ENCODE measurements at places on chromosomes 7 and 10.

DNA sequence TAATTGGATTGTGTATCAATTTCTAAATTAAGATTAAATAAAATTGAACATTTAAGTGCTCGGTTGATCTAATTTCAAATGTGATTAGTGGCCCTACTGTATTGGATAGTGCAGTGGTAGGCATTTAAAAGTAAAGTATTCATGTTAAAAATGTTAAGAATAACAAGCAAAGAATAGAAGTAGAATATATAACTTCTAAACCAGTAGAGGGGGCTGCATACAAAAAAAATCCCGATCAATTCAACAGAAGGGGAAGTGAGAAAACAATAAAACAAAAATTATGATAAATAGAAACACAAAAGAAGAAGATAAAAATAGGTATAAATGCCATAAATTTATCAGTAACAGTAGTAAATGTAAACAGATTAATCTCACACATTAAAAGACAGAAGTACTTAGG, 24.9 kb upstream of the WDFY4 start:
- no peak for DNase-seq

DNA sequence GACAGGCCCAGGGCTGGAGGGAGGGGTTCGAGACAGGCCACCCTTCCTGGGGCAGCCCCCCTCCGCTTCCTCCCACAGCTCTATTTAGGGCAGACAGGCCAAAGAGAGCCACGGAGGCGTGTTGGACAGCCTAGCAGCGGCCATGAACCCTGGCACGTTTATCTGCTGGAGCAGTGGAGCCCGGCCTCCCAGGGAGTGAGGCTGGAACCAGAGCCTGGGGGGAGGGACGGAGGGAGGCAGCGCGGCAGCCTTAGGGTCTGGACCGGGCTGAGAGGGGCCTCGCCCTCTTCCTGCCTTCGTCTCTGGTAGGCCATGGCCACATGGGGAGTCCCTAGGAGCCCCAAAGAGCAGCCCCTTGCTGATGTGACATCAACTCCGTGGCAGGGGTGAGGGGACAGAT, 17.1 kb downstream of the UNCX start:
- DNase-seq, result no peak

GRCh38 chr7:74612015-74612829, 45.3 kb upstream of the GTF2I start:
- DNase-seq, result no peak

DNA sequence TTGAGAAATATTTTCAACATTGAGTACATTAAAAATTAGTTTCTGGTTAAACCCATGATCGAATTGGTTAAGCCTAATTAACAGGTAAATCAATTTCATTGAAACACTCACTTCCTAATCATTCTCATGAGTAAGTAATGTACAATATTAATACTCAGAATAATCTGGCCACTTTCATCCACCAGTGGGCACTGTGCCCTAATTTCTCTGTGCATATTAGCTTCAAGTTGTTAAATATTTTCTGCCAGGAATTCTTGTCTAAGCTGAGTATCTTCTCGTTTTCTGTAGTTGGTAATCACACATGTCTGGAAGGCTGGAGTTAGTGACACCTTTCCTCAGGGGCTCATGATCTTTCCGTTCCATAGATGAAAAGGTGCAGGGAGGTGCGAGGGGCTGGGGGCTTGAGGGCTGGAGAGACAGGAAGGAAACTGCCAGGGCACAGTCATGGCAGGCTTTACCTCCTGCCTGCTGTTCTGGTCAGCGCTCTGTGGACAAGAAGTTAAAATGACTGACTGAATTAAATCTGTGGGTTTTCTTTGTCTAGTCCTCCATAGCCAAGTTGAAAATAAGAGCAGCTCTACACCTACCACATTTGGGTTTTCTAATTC, 71.9 kb downstream of the WIPF3 start:
- DNase-seq, result peak; percentile 45

DNA sequence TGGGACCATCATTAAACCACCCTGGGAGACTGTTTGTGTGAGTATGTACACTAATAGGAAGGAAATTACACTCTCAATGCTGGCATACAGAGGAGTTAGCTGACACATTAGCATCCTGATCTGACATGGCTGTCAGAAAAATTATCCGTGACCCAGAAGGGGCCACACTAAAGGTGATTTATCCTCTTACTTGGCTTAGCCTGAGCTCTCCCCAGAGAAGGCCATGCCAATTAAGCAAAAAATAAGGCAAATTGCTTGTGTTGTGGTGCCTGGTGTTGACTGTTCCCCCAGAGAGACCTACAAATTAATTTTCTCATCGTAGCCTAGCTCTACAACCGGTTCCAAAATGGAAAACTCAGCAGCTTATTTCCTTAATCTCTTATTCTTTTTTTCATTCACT, 992.3 kb downstream of the KCNMA1 start:
- no peak for DNase-seq

DNA sequence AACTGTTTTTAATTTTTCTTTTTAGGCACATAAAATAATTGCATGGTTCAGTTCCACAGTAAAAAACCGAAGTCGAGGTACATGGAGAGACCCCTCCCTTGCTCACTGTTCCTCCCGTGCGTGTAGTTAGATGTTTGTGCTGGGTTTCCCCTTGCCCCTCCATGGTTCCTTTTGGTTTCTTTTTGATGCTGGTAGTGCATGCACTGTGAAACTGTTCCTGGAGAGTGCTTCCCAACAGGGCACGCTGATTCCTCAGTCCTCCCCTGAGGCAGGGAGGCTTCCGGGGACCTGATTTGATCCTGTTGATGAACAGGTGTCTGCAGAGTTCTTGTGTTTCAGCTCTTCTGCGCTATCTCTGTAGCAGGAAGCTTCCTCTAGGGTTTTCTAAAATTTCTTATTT, 69.5 kb downstream of the ADCY1 start:
- DNase-seq, result peak; percentile 0

- DNase-seq, result no peak
Measured at GRCh38 chr10:30080161-30080560, 20.8 kb upstream of the JCAD start.

DNA sequence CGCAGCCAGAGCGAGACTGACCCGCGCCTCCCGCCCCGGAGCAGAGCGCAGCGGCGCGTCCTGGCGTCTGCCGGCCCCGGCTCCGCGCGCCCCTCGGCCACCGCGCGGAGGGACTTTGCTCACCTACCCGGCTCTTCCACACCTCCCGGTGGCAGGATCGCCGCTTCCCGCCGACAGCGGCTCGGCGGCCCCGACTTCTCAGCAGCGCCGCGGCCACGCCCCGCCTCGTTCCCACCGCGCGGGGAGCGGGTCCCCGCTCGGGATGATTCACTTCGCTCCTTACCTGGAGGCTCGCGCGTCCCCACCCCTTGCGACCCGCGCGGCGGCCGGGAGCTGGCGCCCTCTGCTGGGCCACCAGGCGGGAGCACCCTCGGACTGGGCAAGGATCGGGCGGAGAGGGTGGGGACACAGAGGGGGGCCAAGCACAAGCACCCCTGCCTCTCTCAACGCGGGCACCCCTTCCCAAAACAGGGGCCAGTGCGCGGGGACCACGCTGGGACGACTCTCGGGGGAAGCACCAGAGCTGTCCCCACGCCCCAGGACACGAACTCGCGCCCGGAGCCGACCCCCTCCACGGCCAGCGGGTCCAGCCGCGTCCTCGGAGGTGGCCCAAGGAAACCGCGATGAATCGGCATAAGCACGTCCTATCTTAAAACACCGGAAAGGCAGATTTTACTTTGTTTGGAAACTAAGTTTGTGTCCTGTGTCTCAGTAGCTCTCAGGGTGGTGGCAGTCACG, 101.0 kb upstream of the SVIL start:
- peak; percentile 74 for DNase-seq

DNA sequence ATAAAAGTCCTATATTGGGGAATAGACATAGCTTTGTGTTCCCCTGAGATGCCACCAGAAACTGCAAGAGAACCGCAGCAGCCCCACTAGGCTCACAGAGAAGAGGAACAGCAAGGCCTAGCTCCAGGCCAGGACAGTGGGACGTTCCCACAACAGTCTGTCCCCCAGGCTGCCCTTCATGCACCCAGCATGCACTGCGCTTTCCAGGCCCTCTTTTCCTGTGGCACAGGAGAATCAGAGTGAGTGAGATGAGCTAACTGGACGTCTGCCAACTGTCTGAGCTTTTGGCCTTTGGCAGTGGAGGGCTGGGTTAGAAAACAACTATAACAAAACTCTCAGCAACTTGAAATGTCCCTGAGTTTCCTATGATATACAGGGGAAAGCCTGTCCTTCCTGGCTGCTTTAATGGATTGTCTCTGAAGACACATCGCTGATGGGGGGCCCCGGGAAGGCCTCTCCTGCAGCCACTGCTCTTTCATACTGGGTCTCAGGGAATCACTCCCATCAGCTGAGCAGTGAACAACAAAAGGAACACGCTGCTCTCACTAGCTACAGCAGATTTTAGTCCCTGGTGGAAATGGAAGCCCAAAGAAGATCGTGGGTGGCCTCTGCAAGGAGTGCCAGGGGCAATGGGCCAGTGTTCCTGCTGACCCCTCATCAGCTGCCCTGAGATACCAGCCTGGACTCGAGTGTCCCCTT, 53.5 kb downstream of the PODXL start:
- DNase-seq, result no peak

DNA sequence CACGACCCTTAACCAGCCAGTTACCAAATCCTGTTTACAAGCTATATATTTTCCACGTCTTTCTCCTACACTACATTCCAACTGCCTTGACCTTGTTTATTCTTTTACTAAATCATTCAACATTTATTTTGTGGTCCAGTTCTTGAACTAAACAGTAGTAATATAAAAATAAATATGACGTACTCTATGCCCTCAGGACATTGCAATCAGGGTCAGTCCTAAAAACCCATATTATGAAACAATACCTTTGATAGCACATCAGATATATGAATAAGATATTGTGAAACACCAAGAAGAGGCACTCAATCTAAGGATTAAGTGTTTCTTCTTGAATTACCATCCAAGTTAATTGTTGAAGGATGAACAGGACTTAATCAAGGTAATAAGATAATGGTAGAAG, 52.5 kb upstream of the WNT16 start:
- DNase-seq, result no peak

DNA sequence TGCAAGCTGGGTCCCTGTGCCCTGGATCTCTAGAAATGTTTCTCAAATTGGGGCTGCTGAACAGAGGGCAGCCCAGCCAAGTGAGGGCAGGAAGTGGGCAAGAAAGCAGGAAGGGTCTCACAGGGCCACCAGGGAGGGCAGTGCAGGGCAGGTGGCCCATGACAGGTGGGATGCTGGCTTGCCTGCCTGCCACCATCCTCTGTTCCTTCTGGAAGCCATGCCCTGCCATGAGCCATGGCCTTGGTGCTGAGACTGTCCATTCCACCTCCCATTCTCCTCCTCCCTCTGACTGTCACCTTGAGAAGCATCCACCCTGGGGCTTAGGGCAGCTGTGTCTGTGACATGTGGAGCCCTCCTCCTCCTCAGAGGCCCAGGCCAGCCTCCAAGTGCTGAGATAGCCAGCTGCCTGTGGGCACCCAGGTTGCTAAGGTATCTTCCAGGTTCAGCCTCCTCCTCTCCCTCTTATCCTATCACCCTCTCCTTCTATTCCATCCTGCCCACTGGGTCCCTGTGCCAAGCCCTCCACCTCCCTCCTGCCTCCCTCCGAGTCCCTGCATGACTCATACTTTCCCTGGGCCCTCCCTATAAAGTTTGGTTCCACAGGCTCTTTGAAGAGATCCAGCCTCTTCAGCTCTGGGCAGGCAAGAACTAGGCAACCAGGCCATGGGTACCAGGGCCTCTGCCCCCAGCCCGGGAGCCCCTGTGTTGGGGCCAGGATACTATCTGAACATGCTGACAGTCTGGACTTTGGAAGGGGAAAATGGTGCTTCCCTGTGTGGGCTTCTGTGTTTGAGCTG, 1.3 kb downstream of the VSIR start:
- DNase-seq, result no peak

GRCh38 chr10:49508249-49508648, 30.7 kb downstream of the ERCC6 start:
- no peak for DNase-seq

DNA sequence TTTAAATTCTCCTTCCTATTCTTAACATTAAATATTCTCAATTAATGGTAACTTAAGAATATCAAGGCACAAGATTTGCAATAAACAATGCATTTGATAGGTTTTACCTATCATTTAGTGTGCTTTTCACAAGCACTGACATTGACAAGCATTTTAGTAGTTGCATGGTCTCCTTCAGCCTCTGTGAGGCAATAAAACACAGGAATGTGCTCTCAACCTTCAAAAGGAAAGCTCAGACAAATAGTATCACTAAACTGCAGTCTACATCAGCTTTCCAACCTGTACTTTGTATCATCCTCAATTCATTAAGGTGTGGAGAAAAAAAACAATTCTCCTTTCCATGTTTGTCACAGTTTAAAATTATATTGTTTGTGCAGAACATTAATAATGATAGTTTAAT, 51.1 kb upstream of the TSPAN13 start:
- DNase-seq, result no peak

GRCh38 chr7:77913977-77914607, 115.5 kb downstream of the PHTF2 start:
- no peak for DNase-seq

- DNase-seq, result no peak
Measured at GRCh38 chr7:131948434-131949053, 392.1 kb upstream of the PODXL start.

- no peak for DNase-seq
Measured at GRCh38 chr10:112562809-112563663, 116.0 kb downstream of the VTI1A start.

- DNase-seq, result no peak
Measured at GRCh38 chr7:25894002-25894901, 257.7 kb upstream of the NFE2L3 start.

GRCh38 chr10:98384531-98385133, 30.4 kb downstream of the PYROXD2 start:
- no peak for DNase-seq

DNA sequence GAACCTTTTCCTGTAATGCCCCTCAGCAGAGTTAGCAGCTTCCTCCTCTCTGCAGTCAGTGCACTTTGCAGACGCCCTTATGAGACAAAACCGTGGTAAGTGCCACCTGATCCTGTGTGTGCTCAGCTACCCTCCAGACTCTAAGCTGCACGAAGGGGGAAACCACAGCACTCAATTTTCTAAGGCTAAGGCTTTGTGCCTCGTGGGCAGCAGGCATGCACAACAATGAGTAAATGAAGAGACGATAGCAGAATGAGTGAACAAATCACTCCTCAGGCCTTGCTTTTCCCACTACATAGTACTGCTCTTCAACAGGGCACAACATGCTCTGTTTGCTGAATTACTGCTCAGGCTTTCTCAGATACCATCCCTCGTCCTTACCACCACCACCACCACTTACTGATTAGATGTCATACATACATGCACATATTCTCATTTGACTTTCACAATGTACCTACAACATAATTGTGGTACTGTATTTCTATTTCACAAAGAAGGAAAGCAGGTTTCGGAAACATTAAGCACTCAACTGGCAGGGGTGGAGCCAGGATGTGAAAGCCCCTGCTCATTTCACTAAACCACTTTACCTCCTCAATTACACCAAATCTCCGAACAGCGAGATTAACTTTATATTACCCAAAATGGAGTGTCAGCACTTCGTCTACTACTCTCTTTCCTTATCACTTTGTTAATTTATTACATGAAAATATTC, 85.4 kb downstream of the ICA1 start:
- peak; percentile 29 for DNase-seq

Data from CD14-positive monocyte (primary cell).